ENCODE measurements at places on chromosomes 6 and 20.

DNA sequence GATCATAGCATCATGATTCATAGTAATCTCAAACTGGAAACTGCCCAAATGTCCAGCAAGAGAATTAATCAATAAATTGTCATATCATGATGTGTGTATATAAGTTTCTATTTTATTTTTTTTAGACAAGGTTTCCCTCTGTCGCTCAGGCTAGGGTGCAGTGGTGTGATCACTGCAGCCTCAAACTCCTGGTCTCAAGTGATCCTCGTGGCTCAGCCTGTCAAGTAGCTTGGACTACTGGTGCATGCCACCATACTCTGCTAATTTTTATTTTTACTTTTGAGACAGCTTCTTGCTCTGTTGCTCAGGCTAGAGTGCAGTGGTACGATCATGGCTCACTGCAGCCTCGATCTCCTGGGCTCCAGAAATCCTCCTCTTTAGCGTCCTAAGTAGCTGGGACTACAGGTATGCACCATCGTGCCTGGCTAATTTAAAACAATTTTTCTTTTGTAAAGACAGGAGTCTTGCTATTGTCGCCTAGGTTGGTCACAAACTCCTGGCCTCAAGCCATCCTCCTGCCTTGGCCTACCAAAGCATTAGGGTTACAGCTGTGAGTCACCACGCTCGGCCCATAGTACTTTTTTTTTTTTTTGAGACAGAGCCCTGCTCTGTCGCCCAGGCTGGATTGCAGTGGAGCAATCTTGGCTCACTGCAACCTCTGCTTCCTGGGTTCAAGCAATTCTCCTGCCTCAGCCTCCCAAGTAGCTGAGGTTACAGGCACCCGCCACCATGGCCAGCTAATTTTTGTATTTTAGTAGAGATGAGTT is 8.7 kb upstream of the ATRN start:
- DNase-seq, result no peak

GRCh38 chr6:112956696-112957535 is 609.8 kb downstream of the RFPL4B start:
- DNase-seq, result no peak

DNA sequence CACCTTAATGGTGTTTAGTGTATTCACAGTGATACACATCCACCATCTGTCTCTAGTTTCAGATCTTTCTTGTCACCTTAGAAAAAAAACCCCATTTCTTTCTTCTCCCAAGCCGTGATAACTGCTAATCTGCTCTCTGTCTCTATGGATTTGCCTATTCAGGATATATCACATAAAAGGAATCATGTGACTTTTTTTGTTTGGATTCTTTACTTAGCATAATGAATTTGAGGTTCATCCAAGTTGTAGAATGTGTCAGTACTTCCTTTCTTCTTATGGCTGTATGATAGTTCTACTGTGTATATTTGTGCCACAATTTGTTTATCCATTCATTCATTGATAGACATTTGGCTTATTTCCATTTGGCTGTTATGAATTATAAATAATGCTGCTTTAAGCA is 57.1 kb downstream of the ITCH start:
- no peak for DNase-seq

DNA sequence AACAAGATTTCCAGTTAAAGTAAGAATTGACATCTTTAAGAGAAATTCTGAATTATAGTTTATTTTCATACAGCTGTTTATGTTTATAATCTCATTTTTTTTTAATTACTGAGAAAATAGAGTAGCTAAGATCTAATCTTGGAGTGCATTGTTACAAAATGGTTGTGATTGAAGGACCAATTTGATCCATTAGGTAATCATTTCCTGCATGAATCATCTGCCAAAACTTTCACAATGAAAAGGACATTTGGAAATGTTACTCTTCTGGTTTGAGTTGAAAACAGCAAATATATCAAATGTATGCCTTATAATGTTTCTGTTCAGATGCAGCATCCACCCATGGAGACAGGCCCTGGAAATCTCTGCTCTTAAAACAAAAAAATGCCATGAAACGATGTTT is 19.0 kb downstream of the TUBB2A start:
- DNase-seq, result no peak

DNA sequence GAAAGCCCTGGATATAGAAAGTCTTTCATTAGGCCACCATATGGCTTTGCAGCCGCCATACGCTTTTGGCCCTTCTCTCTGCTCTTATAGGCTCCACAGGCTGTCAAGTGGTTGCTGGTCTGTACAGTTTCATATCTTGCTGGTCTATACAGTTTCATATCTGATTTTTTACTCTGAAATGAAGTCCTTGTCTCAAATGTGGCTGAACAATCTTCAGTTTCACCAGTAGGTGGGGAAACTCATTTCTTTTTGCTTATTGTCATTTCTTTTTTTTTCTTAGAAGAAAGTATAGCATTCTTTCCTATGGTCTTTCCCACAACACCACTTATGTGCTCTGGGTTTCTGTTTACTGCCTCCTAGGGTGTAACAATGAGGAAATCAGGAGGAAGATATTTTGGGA is 771.4 kb upstream of the MMS22L start:
- no peak for DNase-seq

DNA sequence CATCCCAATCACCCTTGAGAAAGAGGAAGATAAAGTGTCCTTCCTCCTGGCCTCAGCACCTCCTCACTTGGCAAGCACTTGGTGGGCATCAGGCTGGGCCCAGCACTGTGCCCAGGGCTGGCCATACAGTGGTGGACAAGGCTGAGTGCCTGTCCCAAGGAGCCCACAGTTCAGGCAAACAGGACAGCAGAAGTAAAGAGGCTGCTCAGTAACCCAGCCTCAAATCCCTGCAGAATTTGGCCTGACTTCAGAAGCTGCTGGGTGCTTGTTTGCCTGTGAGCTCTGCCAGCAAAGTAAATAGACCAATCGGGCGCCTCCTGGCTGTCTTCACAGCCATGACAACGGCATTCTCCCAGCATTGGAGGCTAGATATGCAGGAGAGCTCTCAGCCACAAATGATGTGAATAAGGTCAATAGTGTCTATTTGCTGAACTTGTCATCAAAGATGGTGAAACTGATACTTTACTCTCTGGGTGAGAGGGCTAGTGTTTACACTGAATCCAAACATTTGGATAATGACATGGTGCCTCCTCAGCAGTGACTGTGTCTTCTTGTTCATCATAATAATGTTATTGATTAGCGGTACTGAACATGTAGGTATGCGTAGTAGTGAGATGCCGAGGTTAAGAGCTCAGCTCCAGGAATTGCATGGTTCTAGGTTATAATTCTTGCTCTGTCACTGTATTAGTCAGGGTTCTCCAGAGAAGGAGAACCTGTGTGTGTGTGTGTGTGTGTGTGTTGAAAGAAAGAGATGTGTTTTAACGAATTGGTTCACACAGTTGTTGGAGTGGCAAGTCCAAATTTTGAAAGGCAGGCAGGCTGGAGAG is 36.9 kb upstream of the FANCE start:
- DNase-seq, result peak; percentile 75

GRCh38 chr6:47769982-47770381 is 11.8 kb upstream of the OPN5 start:
- no peak for DNase-seq

DNA sequence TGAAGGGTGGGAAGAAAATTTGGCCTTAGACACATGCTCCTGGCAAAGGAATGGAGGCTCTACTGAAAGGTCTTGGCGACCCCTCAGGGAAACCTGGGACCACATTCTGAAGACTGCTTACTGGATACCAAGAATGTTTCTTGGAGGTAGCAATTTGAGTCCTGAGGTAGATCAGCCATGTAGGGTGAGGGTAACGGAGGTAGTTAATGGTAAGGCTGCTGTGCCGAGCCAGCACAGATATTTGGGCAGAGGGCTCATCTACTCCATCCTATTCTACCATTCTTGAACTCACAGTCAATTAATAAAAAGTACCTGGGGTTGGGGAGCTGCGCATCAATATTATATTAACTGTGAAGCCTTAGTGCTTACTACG is 401 bp upstream of the PHF3 start:
- DNase-seq, result no peak

- no peak for DNase-seq
These were observed 241.9 kb downstream of the EPHA7 start for GRCh38 chr6:93177438-93177837.

DNA sequence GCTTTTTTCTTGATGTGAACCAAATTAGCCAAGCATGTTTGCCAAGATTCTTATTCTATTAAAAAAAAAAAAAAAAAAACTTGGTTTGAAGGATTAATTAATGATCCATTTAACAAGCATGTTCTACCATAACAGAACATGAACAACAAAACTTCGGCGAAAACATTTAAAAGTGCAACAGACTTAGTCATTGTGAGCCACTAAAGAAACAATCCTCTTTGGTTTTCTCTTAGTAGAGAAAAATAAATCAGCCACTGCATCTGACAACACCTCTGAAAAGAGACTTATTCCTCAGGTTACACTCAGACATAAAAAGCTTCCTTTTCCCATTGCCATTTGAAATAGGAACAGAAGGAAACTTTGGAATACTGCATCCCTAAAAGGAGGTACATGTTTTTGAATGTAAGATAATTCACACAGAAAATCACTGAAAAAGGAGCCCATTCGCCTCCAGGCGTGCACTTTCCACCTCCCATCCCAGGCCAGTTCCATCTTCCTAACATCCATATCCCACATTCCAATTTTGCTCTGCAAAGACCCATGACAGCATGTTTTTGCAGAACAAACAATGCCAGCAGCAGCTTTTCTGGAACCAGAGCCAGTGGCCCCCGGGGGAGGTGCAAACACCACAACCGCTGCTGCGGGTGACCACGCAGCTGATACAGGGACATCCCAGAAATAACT is 79.5 kb downstream of the ZMYND8 start:
- DNase-seq, result no peak

GRCh38 chr6:127824061-127824460 is 76.8 kb downstream of the THEMIS start:
- no peak for DNase-seq

- DNase-seq, result no peak
These were observed 917 bp downstream of the C6orf120 start for GRCh38 chr6:169702840-169703246.

DNA sequence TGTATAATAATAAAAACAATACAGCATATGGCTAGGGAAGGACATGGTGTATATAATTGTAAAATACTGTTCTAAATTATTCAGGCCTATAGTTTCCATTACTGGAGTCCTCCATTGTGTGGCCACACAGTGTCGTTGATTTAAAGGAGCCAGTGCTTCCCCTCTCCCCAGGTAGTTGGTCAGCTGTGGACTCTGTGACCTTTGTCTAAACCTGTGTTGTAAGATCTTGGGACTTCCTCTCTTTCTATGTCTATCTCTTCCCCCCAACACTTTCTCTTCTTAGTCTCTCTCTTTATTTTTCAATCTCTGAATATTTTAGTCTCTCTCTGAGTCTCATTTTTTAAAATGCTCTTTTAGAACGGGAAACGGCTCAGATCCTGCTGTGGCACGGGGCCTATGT is 35.6 kb downstream of the BRPF3 start:
- DNase-seq, result no peak

DNA sequence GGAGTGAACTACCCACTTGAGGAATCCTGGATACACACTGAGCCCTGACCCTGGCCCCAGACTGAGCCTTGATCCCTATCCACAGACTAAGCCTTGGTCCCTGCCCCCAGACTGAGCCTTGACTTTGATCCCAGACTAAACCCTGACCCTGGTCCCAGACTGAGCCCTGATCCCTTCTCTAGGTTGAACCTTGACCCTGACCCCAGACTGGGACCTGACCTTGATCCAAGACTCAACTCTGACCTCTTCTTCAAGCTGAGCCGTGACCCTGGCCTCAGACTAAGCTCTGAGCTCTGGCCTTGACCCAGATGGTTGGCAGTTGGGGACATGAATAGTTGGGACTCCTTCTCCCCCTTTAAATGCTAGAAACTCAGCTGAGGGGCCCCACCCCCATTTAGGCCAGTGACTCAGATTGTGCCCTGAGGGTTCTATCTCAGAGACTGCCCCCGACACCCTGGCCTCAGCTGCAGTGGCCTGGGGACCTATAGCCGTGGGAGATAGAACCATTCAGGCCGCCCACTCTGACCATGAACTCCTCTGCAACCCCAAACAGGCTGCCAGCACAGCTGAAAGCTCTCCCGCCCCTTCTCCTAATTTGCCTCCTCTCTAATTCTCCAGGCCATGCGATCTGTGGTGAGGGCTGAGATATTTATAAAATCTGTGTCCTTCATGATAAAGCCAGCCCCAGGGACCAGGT is 84.7 kb downstream of the DLGAP4 start:
- DNase-seq, result no peak

DNA sequence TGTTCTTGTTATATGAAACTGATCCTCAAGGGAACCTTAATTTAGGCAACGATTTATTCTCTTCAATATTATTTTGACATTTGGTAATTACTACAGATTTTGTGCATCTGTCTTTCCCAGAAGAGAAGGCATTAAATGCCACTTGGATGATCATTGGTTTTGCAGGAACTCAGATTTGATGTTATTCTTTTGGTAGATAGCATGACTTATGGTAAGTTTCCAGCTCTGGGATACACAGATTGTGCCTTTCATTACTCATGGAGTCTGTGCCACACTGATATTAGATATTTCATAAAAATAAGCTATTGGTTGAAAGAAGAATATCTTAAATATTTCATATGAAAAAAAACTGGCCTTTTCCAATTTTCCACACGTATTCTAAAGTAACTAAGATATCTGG is 120.1 kb downstream of the AIG1 start:
- no peak for DNase-seq

DNA sequence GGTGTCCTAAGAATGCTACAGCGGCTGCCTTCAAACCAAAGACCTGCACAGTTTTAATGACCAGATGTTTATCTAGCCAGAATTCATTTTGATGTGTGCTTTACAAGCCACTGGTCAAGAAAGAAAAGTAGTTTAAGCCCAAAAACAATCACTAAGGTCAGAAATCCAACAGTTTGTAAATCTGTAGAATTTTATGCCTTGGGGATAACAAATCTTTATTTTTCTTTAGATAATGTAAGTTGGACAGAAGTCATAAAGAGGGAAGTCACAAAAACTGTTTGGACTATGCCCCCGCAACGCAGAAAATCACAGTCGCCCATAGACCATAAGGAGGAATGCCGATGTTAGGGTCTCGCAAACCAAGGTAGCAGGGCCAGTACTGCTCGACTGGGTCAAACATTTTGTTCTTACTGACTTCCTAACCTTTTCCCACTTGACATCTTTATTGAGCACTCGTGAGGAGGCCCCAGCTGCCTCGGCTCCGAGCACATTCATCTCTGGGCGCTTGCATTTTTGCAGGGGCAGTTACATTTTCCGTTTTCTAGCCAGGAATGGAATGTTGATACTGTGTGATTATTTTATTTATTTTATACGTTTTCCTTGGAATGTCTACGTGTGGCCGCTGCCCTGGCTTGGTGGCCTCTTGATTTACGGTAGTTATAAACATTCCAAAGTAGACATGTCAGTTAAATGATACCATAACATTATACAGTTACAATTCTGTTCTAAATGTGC is 56.7 kb upstream of the APCDD1L start:
- no peak for DNase-seq

DNA sequence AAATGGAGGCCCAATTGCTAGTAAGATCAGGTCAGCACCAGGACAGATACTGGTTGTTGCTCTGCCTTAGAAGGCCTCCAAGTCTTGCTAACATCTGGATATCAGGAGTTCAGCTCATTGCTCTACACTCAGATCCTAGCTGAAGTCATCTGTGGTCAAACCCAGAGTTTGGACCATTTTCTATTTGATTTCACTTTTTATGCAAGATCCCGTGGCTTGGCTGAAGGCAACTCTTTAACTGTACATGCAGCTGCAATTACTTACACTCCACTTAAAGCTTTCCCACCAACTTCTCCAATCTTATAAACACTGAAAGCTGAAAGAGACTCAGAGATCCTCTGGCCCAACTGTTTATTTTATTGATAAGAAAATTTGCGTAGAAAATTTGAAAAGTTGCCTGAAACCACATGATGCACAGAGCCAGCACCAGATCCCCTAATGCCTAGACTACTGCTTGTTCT is 2.7 kb downstream of the SLC17A2 start:
- DNase-seq, result no peak

- no peak for DNase-seq
These were observed 44.7 kb downstream of the HLA-C start for GRCh38 chr6:31227143-31227542.

All from NCI-H1105 (cell line).